Fibroblast of gingiva (primary cell): ENCODE measurements at places on chromosomes 12 and 14.

- no peak for DNase-seq
Observed at GRCh38 chr14:72744416-72745120, 149.3 kb downstream of the DPF3 start.

GRCh38 chr12:32504591-32504990 is 105.2 kb downstream of the FGD4 start:
- no peak for DNase-seq

DNA sequence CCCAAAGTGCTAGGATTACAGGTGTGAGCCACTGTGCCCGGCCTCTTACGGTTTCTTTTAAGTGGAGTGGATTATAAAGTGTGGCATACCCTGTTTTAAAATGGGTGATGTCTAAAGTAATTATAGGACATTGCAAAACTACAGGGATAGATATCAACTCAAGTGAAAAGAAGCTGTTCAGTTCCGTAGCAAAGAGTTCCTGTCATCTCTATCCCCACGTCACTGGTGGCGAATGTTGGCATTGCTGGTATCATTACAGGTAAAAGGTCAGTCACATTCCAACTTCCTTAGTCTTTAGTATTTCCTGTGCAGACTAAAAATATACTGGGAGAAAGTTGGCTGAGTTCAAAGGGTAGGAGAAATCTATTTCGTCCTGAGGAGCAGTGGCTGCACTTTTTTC is 95.6 kb upstream of the SLC38A2 start:
- no peak for DNase-seq

GRCh38 chr14:89377544-89377943 is 39.5 kb downstream of the FOXN3 start:
- DNase-seq = no peak
